Stimulated activated CD4-positive, alpha-beta T cell treated with anti-CD3 and anti-CD28 coated beads, Interleukin-12 subunit alpha, Interleukin-12 subunit beta, amount 100 ng/mL, for 4 hours (primary cell): ENCODE measurements at places on chromosomes 7 and 10.

GRCh38 chr10:80172896-80173295, 32.4 kb downstream of the ANXA11 start:
- no peak for DNase-seq

DNA sequence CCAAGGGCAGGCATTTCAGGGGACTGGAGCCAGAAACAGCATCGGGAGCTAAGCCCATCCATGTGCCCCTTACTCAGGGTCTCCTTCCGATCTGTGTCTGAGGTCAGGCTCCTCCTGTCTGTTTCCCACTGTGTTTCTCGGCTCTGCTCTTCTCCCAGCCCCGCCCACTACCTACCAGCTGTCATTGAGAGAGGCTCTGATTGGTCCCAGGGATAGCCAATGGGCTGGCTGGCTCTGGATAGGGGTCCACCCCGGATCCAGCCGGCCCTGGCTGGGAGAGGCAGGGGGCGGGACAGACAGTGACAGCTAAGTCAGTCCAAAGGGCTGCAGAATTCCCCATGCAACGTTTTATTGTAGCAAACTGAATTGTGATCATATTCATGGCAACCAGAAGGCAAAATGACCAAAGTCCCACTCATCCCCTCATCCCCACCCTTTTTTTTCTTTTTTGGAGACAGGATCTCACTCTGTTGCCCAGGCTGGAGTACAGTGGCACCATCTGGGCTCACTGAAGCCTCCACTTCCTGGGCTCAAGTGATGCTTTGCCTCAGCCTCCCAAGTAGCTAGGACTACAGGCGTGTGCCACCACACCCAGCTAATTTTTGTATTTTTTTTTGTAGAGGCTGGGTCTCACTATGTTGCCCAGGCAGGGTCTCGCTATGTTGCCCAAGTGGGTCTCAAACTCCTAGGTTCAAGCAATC, 76.3 kb downstream of the CLIP2 start:
- DNase-seq, result no peak

GRCh38 chr7:103116991-103117390, 31.9 kb downstream of the NAPEPLD start:
- no peak for DNase-seq

DNA sequence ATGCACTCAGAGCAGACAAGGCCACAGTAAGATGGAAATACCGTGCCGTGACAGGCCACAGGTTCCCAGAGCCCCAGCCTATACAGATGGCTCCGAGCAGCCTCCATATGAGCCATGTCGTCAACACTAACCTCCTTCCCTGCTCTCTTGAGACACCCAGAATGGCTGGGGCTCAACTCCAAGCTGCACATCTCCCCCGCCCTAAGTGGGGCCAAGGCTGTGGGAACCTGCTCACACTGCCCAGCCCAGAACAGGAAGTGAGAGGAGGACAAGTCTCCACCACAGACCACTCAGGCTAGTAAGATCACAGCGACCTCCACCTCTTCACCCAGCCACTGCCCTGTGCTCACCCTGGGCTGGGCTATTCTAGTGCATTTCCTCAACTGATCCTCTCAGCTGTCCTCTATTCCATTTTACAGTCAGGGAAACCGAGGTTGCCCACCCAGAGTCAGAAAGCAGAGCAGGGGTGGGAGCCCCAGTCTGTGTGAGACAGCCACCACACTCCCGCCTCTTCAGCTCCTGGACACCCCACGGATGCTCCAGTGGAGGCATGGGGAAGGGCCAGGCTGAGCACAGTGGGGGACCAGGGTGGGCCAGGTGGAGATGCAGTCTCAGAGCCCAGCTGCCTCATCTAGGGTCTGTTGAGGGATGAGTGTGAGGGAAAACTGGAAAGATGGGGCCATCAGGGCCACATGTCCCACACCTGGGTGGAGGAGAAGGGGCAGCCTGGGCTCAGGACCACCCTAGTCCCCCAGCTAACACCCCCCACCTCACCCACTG, 11.6 kb downstream of the GRID1 start:
- DNase-seq, result no peak

GRCh38 chr7:46524350-46524749, 603.3 kb upstream of the IGFBP3 start:
- no peak for DNase-seq
